Stimulated activated CD8-positive, alpha-beta memory T cell treated with anti-CD3 and anti-CD28 coated beads, Interleukin-4, amount 100 ng/mL, for 48 hours (primary cell): ENCODE measurements at places on chromosomes 16 and 17.

GRCh38 chr17:46738544-46738943 is 79.9 kb downstream of the WNT3 start:
- no peak for DNase-seq

DNA sequence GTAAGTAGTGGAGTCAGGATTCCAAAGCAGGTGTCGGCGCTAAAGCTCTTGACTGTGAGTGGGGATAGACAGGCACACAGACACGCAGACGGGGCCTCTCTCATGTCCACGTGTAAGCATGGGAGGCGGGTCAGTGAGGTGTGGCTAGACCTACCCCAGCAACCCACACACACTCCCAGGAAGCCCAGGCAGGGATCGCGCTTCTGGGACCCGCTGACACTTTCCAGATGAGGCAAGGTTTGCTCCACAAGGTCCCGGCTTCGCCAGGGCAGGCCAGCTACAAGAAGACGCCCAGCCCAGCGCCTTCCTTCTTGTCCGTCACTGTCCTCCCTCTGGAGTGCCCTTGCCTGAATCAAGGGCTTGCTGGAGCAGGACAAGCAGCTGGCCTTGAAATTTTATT is 213.8 kb upstream of the RPL38 start:
- DNase-seq: no peak

- no peak for DNase-seq
Measured at GRCh38 chr16:17395849-17396480, 74.8 kb downstream of the XYLT1 start.

DNA sequence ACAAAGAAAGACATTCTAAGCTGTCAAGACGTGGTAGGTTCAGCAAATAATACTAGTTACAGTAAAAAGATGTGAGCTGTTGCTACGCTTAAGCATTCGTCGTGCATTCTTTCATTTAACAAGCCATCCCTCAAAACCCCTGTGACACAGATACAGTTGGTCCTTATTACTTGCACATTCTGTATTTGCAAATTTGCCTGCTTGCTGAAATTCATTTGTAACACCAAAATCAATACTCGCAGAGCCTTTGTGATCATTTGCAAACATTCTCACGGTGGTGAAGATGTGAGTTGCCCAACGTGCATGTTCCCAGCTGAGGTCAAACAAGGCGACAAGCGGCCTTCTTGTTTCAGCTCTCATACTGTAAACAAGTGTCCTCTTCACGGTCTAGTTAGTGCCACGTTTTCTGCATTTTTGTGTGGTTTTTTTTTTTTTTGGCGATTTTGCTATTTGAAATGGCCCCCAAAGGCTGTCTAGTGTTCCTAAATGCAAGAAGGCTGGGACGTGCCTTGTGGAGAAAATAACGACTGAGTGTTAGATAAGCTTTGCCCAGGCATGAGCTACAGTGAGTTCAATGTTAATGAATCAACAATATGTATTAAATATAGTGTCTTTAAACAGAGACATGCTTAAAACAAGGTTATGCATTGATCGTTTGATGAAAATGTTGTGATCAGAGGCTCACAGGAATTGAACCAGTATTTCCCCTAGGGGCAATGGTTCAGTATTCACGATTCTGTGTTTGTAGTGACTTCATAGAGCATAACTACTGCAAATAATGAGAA is 84.1 kb downstream of the RAB11FIP4 start:
- DNase-seq: no peak

DNA sequence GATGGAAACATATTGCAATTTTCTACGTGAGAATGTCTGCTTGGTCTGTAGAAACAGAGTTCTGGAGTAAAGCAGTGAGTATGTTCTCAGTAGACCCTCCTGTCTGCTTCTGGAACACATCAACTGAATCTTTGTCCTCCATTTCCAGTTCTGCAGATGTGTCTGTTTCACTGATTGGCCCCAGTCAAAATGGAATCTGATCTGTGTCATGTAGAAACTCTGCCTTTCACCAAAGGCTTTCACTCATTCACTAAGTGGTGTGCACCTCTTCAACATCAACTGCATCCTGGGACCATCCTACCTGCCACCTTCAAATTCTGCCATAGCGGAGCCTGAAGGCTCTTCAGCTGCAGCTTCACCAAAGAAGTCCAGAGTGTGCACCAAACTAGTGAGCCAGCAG is 2.8 kb upstream of the ZNF267 start:
- no peak for DNase-seq

GRCh38 chr17:81159611-81160265 is 5.6 kb upstream of the PVALEF start:
- no peak for DNase-seq

DNA sequence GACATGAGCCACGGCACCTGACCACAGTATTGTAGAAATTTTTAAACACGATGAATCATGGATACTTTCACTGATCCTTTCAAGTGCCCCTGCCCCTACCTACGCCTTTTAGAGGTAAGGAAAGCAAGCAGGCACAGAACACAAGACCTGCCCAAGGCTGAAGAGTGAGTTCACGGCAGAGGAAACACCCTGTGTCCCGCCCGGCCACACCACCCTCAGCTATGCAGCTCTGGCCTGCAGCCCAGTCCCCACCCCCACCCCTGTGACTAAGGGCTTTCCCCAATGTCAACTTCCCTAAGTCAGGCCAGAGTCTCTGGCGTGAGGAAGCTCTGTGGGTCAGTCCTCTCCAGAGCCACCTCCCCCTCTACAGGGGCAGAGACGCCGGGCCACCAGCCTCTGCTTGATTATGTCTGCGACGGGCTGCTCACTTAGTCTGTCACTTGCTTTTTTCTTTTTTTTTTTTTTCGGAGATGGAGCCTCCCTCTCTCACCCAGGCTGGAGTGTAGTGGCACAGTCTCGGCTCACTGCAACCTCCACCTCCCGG is 8.4 kb downstream of the SLC16A5 start:
- no peak for DNase-seq

- DNase-seq: peak; percentile 58
Measured at GRCh38 chr16:1678500-1679098, 520 bp downstream of the JPT2 start.

DNA sequence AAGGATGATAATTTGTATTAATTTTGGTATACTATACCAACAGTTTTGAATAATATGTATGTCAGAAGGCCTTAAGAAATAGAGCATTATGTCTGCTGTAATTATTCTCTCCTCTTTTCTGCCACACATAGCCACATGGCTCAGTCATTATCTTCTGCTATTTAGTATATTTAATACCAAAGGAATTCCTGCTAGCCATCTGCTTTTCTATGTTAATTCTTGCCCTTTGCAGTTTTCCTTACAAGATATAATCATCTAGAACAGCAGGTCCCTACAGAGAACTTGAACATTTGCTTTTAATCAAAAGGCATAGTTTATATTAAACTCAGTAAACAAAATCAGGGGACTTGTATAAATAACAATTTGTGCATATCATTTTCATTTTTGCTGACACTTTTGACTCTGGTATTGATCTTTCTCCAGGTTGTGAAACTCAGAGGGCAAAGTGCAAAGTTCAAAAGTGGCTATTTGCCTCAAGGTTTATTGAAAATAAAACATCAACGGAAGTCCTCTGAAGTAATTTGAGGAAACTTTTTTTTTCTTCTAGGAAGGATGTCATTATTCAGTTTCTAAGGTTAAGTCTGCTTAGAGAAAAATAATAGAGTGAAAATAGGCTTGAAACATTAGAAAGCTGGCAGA is 702.0 kb downstream of the KCNJ2 start:
- no peak for DNase-seq

DNA sequence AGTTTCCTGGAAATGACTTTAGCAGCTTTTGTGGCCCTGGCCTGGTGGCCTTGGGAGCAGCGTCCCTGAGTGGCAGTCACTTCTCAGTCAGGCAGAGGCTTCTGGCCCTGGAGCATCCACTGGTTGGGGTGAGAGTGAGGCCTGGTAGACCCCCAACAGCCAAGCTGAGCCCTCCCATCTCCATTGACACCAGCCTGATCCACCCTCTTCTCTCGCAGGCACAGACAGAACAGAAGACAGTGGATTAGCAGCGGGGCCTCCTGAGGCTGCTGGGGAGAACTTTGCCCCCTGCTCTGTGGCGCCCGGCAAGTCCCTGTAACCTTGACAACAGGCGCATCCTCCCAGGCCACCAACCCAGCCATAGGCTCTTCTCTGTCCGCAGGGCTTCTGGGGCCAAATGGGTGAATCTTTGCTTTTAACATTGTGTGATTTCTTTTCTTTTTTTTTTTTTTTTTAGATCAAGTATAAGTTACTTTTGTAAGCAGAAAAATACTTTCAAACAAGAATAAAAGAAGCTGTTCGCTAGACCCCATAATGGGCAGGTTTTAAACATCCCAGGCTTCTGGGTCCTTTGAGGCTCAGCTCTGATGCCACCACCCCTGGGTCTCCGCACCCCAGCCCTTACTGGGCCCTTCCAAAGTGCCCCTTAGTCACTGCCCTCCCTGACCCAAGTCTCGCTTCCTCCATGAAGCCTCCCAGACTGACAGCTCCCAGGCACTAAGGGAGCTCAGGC is 12.7 kb upstream of the FLYWCH1 start:
- DNase-seq: no peak

GRCh38 chr17:73645050-73645871 is 1.0 kb upstream of the SDK2 start:
- peak; percentile 50 for DNase-seq

DNA sequence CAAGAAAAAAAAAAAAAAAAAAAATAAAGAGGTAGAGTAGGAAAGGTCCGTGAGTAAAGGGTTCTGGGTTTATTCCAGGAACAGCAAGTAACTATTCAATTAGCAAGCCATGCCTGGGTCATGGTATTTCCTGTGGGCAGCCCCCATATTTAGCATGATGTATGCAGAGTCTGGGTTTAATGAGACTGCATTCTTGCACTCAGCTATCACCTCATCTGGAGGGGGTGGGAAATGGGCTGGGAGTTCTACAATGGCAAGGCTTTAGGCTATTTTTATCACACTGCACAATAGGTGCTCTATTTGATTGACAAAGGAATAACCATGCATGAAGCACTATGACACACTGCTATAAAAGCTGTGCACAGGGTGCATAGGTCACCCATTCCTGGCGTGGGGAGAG is 104.0 kb upstream of the CCL2 start:
- DNase-seq: no peak
